HT-29 (cell line): ENCODE measurements at places on chromosomes 5 and 9.

DNA sequence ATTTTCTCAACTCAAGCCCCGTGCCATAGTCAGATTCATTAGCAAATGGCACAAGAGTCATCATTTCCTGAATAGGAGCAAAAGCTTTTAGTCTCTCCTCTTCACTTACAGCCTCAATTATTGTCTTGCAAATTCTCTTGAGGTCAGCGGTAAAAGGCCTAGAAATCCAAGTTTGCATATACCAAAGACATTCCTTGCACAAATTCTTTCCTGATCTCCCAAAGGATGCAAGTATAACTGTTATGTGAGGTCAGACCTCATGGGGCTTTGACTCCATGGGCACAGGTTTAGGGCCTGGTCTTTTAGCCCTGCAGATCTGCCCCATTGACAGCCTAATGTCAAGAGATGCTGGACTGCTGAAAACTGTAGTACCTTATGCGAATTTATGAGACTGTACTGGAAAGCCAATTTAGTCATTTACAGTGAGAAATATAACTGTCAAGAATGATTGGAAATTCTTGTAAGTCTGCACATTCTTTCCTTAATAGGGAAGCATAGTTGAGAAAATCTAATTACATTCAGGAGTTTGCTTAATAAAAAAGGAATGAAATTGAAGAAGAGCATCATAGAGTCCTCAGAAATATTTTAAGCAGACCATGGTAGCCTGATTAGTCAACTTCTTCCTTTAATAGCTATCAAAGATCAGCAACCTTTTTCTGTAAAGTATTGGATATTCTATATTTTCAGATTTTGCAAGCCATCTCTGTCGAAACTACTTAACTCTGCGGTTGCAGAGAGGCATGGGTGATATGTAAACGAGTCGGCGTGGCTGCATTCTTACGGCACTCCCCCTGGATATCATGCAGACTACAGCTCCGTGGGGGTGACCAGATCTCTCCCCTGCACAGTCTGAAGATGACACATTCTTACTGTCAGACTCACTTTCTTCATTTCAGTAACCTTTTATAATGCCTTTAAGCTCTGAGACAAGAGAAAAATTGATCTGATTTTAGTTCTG, 45.2 kb downstream of the GCNT4 start:
- no peak for DNase-seq

GRCh38 chr5:151037561-151038411, 17.4 kb downstream of the GPX3 start:
- no peak for DNase-seq

DNA sequence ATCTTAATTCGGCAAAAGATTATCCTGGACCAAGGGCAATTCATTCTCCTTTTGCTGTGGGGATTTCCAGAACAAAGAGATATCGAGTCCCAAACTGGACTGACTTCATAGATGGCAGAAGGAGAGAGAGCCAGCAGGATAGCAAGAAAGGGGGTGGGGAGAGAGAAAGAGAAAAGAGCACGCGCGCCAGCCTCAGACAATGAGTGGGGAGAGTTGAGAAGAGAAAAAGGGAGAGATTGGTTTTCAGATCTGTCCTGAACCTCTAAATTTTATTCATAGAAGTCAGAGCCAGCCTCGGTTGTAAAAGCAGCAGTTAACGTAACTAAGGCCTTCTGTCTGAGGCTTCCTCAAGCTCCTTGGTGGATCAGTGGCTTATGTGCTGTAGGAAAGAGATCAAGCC, 55.3 kb upstream of the ALDH1B1 start:
- DNase-seq: no peak

DNA sequence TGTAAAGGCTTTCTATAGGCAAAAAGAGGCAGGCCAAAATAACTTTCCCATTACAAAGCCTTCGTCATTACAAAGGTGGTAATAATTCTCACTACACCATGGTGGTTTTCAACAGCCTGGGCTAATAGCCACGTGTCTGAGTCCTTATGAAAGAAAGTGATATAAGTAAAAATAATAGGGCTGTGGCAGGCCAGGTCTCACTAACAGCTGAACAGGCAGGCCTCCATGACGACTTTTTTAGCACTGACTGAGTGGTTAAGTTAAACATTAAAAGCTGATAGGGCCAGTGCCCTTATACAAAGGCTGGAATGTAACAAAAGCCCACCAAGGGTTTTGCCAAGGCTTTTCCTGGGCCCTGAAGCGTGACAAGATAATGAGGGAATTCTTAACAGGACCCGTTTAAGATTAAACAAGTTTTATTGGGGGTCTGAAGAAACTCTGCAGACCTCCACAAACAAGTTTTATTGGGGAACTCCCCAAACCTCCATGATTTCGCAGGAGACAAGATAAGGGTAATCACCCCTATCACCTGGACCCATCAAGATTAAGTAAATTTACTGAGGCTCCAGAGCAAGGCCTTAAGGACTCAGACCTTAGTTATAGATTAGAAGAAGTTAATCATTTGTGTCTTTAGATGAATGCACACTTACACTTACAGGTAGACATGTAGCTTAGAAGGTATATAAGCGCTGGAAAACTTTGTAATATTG, 412.9 kb downstream of the CHSY3 start:
- DNase-seq: no peak

DNA sequence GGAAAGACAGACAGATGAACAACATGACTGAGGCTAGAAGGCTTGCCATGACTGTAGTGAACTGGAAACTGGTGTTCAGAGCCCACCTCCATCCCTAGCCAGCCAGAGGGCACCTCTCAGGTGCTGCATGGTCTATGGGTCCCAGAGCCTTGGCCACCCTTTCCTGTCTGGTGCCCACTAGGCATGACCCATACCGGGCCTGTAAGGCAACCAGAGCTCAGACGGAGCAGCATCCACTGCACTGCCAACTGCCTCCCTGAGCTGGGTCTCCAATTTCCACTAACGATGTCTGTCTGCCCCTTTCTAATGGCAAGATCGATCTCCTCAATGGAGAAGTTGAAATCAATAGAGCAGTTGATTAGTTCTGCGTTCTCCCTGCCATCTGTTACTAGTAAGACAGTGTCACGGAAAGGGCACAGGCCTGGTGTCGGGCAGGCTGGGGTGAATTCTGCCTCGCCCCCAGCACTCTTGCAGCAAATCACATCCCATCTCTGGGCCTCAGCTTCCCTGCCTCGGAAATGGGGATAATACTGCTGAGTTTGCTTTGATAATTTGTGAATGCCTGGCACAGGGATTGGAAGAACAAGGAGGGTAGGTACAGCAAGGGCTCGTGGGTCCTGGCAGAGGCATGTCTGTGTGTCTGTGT, 172.3 kb upstream of the MVB12B start:
- DNase-seq: no peak

DNA sequence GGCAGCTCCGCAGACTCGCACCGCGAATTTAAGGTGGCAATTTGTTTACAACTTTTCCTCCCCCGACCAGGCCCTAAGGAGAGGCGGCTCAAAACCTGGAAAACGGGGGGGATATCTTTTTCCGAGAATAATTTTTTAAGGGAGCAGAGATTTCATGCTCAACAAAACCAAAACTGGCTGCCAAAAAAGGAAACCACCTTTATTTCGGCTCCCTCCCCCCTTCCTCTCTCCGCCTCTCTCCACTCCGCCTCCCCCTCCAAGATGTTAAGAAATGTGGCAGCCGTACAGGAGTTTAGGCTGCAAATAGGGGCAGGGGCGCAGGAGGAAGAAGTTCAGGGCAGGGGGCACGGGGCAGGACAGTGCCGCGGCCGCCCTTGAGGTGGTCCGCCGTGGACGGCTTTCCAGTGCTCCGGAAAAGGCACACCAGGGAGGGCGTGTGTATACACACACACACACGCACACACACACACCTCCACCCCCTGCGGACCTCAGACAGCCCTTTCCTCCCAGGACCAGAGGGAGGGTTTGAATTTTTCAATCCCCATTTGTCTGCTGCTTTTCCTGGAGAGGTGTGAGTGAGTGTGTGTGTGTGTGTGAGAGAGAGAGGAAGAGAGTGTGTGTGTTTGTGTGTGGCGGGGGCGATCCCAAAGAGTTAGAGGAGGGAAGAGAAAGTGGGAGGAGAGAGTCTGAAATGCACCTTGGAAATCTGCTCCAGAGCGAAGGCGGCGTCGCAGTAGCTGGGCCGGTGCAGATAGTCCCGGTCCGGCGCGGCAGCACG, 9.1 kb downstream of the PTCH1 start:
- DNase-seq: peak; percentile 75

DNA sequence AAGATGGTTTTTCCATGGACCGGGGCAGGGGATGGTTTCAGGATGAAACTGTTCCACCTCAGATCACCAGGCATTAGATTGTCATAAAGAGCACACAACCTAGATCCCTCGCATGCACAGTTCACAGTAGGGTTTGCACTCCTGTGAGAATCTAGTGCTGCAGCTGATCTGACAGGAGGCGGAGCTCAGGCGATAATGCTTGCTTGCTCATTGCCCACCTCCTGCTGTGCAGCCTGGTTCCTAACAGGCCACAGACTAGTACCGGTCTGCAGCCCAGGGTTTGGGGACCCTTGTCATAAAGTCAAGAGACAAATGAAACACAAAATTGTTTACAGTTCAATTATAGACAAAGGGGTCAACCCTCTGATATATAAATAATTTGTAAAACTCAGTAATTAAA, 101.7 kb downstream of the RANBP17 start:
- DNase-seq: no peak

DNA sequence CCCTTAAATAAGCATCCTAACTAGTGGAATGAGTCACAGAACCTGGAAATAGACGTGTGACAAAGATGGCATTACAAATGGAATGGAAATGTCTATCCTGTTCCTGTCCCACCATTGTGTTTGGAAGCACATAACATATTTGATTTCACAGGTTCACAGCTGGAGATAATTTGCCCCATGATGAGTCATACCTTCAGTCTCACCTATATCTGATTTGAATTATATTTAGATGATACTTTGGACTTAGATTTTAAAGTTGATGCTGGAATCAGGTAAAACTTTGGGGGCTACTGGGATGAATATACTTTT, 92.5 kb downstream of the CEMIP2 start:
- no peak for DNase-seq

DNA sequence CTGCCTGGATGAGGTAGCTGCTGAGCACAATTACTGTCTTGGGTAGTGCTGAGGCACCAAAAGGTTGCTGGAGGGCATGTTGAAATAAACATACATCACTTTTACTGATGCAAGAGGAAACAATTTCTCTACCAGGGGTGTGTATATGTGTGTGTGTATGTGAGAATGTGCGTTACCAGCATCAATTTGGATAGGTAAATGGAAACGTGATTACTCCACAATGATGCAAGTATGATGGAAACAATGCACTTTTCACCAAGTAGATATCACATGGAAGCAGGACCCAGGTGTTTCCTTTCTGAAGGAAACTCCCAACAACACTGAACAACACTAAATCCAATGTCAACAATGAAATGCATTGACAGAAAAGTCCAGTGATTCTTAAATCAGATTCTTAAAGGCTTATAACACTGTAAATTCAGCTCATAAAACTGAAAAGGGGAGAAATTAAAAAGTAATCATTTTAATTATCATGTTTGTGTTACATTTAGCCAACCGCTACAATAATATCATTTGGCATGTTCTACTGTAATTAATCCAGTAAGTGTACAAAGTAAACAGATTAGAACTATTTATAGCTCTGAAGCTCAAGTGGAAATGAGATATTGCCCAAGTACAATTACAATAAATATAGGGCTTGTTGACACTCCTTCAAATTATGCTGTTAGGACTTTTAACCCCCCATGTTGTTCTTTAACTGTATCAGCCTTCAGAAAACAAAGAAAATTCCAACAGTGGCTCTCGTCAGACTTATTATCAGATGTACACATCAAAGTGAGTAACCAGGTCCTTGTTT, 25.3 kb downstream of the YIPF5 start:
- no peak for DNase-seq
